Erythroblast (primary cell): ENCODE measurements at places on chromosomes 7 and 10.

GRCh38 chr7:77995717-77996116 is 197.1 kb downstream of the PHTF2 start:
- no peak for DNase-seq

GRCh38 chr7:50412973-50413372 is 37.2 kb downstream of the FIGNL1 start:
- no peak for DNase-seq

GRCh38 chr7:33671531-33672262 is 233.6 kb upstream of the BMPER start:
- no peak for DNase-seq

DNA sequence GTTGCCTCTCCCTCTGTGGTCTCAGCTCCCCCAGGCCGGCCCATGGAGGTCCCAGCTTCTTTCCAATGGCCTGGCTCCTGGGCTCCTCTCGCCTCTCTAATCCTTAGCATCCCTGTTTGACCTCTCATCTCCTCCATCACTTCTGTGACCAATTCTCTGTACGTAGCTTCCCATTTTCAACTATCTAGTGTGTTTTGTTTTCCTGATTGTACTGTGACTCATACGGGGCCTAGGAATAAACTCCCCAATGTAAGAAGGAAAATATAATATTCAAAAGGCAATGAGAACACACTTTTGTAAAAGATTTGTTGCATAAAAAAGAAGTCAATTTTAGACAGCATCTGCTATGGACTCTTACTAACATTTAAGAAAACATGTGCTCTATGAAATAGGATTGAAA is 90.3 kb downstream of the MKX start:
- no peak for DNase-seq

DNA sequence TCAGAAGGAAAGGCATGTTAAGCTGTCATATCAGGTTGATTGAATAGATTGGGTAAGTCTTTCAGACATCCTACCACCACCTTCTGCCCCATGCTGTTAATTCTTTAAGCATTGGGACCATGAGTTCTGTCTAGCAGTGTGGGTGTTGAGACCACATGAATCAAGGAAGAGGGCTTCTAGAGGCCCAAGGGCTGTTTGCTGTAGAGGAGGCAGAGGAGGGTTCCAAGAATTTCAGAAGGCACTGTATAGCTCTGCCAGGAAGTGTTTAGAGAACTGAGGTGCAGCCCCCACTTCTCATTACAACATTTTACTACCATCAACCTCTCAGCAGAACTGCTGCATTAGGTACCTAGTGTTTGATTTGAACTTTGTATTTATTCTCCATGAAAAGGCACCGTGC is 720.2 kb downstream of the AUTS2 start:
- no peak for DNase-seq

DNA sequence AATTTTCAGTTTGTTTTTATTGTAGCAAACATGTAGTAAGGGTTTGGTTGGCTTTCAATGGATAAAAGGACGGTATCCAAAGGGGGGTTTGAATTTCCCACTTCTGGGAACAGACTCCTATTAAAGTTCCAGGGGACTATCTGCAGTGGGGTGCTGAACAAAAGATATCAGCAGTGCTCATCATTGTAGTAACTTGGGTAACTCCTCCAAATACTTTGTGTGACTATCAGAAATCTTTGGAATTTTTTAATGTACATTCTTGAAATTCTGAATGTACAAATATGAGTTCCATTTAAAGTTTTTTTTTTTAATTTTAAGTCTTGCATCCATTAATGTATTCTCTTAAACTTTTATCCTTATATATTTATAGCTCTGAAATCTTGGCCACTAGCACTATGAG is 42.1 kb downstream of the CYP51A1 start:
- DNase-seq: no peak

- no peak for DNase-seq
Observed at GRCh38 chr10:97726636-97727178, 10.2 kb upstream of the ZFYVE27 start.

DNA sequence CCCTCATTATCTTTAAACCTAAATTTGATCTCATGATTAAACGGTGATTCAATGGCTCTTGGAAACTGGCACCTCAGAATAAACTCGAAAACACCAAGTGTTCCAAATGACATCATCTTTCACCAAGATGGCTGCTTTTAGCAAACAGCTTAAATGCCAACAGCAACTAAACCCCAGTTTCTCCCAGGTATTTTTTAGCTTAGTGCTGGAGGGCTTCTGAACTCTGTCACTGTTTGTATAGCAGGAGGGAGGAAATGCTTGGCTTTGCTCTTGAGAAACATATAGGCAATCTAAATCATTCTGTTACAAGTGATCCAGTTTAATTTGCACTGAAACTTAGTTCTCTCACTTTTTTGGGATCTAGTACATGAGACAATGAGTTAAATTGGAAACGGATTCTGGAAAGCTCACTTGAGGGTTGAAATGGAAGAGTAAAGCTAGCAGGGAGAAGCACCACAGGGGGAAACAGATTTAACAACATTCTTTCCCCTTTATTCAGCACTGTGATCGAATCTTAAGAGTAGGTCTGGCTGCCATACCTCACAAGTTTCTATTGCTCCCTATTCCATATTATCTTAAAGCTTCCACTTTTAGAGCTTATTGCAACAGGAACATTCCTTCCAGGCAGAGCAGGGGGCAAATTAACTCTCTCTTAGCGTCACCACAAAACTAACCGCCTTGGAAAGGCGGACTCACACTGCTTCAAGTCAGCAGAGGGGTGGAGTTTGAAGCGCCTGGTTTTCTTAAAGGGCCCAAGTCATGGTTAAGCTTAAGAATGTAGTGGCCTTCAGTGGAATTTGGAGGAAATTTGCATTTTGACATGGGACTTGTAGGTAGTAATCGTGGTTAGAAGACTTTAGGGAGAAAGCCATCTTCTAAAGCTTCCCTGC is 1.8 kb upstream of the CCDC6 start:
- DNase-seq: peak; percentile 82

GRCh38 chr10:130751851-130752250 is 559.7 kb downstream of the TCERG1L start:
- DNase-seq: no peak

DNA sequence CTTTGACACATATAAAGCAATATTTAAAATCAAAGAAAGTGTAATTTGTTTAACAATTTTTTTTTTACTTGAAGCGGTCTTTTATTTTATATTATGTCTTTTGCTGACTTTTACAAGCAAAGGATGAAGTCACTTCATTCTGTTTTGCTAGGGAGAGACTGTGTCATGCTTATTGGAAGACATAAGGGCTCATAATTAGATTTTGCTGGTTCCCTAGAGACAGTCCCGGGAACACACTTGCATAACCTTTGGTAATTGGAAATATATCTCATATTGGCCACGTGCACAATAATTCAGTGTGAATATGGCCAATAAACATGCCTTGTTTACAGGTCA is 448 bp upstream of the NET1 start:
- no peak for DNase-seq

GRCh38 chr7:112056409-112056808 is 149.8 kb downstream of the DOCK4 start:
- DNase-seq: no peak

GRCh38 chr7:11252011-11252607 is 278.4 kb downstream of the PHF14 start:
- DNase-seq: no peak

DNA sequence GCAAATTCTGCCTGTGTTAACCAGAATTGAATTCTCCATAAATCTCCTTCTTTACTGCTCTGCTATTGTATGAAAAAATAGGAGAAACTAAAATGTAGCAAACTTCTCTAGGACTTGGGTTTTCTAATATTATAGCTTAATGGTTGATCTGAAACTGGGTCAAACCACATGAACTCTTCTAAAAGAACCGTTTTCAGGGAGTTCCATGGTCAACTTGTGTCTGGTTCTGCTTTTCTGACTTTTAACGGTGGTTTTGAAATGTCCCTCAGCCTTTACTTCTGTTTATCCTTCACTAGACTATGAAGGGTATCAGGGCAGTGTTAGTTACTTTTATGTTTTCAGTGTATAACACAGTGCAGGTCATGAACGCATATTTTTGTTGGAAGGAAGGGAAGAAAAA is 242.2 kb downstream of the TSPAN12 start:
- no peak for DNase-seq

DNA sequence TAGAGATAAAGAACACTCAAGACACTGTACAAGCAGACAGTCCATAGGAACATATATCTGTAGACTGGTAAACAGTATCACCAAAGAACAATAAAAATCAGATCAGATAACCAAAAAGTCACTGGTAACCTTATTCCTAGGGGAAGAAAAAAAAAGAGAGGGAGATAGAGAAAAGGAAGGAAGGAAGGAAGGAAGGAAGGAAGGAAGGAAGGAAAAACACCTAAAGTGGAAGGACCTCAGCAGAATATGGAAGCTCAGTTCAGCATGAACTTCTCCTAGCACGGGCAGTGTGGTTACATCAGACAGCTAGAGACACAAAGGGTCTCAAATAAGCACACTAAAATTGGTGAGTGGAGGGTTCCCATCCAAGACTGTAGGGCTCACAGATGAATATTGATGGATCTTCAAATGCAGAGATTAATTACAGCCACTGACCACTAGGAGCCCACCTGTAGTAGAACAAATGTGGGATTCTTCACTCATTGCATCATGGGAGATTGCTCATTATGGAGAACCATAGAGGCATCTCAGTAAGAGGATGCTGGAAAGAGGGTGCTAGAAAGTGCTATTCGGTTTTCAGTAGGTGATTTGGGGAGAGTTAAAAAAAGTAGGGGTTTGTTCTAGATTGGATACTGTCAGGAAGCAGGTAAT is 293.4 kb upstream of the C7orf33 start:
- DNase-seq: no peak

GRCh38 chr7:105742787-105743186 is 133.6 kb downstream of the ATXN7L1 start:
- DNase-seq: no peak

DNA sequence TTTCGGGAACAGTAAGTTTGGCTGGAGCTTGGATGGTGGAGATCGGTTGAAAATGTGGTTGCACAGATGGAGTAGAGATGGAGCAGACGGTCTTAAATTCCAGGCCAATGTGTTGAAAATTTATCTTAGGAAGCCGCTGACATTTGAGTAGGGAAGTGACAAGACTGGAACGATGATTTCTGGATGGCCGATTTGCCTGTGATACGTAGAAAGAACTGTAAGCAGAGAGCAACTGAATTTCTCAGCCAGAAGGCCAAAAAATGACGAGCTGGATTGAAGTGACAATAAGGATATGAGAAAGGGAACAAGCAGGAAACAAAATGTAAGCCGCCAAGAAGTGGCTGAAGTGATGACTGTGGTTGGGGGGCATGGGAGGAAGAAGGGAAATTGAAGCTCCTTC is 687 bp upstream of the ARMC3 start:
- no peak for DNase-seq

- DNase-seq: no peak
Observed at GRCh38 chr7:44883961-44884620, 1.2 kb downstream of the PURB start.

DNA sequence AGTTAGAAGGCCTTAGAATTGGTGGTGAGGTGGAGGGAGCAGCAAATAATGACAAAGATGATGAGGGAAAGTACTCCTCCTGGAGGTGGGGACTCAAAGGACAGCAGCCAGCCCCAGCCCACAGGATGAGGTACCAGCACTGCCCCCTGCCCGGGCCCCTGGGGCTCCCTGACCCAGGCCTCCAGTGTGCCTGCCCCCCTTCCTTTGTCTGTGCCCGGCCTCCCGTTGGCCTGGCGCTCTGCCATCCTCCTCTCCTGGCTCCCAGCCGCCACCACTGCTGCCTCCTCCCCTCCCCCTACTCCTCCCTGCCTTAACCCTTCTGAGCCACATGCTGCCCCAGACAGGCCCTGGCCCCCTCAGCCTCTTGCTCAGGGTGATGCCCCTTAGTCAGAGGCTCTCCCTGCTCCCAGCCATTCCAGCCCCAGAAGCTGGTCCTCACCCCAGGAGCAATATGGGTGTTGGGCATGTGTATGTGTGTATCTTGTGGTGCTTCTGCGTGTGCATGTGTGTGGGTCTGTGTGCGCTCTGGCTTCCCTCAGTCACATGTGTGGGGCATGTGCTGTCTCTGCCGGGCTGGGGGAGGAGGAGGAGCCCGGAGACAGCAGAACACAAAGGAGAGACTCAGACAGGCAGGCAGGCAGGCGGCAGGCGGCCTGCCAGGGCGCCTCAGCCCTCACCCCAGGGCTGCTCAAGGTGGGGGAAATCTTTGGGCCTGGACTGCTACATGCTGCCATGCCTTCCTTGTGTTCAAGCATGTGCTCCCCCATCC is 2.6 kb downstream of the LDB1 start:
- peak; percentile 90 for DNase-seq

GRCh38 chr10:15324611-15325010 is 46.5 kb downstream of the FAM171A1 start:
- DNase-seq: no peak
